ENCODE measurements at places on chromosomes 13 and 19. TPM values are rescaled to one million over a fixed set of nuclear protein-coding genes. Genes with fewer than 3 reads are reported as not detected.
A peak's percentile ranks its signal among the peaks of the same experiment; 100 is the strongest.

GRCh38 chr13:51806566-51806965, 2.6 kb upstream of the DHRS12 start:
- DNase-seq: no peak

- DNase-seq: no peak
Measured at GRCh38 chr13:113122550-113123225, at the start of gene F10. TSS of gene F10 (plus strand) at chr13:113122799. CDS start at chr13:113122856, 57 bp downstream.

GRCh38 chr19:49973987-49974386, 13.0 kb upstream of the SIGLEC11 start:
- DNase-seq: no peak

- DNase-seq: no peak
Measured at GRCh38 chr19:44571830-44572580, 41.4 kb upstream of the IGSF23 start.

The SLC27A5 gene
- total RNA-seq: 12.6 TPM

- no peak for DNase-seq
Measured at GRCh38 chr19:18507021-18507726, 14.7 kb downstream of the ELL start.

- DNase-seq: peak; percentile 40
Measured at GRCh38 chr13:111204438-111205177, 89.5 kb downstream of the ARHGEF7 start.

The ATP12A gene
- 0.45 TPM for total RNA-seq

The AP1M1 gene
- total RNA-seq: 60.7 TPM

- no peak for DNase-seq
Measured at GRCh38 chr13:97332742-97333141, 101.2 kb upstream of the RAP2A start.

- peak; percentile 93 for DNase-seq
Measured at GRCh38 chr19:14505488-14506239, 9.7 kb upstream of the GIPC1 start.

The KLF1 gene
- total RNA-seq: not detected

- DNase-seq: peak; percentile 50
Measured at GRCh38 chr19:50705422-50706019, 14.1 kb downstream of the SHANK1 start.

DNA sequence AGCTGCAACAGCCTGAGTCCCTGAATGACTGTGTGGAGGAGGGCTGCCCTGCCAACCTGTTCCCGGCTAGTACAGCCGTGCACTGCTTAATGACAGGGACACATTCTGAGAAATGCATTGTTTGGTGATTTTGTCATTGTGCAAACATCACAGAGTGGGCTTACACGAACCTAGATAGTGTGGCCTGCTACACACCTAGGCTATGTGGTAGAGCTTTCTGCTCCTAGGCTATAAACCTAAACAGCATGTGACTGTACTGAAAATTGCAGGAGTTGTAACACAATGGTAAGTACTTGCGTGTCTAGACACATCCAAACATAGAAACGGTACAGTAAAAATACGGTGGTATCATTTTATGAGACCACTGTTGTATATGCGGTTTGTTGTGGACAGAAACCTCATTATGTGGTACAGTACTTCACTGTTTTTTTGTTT, 35.0 kb downstream of the VASP start:
- DNase-seq: peak; percentile 94

- no peak for DNase-seq
Measured at GRCh38 chr19:16822648-16823047, 6.5 kb upstream of the SIN3B start.

The DCT gene
- total RNA-seq: not detected

The SGCG gene
- total RNA-seq: not detected

DNA sequence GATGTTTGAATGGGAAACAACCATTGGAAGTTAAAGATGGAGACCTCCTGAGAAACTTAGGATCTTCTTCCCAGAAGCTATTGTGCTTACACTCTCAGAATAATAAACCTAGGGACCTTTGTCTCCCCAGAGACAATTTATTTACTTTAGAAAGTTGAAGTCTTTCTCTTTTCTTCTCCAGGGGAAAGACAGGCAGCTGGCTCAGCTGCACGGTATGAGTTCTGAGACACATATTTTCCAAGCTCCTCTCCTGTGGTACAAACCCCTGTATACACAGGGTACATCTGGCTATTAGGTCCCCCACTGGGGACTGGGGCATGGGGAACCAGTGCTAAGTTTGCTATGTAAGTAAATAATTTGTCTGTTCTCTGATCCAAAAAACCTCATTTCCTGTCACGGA, 67.5 kb upstream of the POSTN start:
- no peak for DNase-seq

DNA sequence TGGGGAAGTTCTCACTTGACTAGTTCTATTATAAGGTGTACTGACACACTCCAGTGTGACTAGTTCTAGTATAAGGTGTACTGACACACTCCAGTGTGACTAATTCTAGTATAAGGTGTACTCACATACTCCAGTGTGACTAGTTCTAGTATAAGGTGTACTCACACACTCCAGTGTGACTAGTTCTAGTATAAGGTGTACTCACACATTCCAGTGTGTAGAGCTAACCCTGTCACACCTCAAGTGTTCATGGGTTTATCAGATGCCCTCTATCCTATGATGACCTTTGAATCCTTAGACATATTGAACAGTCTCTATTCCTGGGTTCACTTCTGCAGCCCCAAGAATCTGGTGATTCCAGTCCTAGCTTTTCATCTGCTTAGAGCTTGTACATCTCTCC, 54.6 kb upstream of the MYO16 start:
- no peak for DNase-seq

The TPRX2 gene
- total RNA-seq: not detected

- no peak for DNase-seq
Measured at GRCh38 chr13:106061781-106062180, 473.7 kb downstream of the EFNB2 start.

The ZNF534 gene
- total RNA-seq: not detected

The KLK10 gene
- 74.0 TPM for total RNA-seq

- DNase-seq: no peak
Measured at GRCh38 chr19:3265432-3265831, 41.0 kb downstream of the CELF5 start.

GRCh38 chr13:43835701-43836100, 43.8 kb downstream of the CCDC122 start:
- DNase-seq: peak; percentile 36

- DNase-seq: peak; percentile 73
Measured at GRCh38 chr13:101640788-101641400, 188.4 kb downstream of the ITGBL1 start.

DNA sequence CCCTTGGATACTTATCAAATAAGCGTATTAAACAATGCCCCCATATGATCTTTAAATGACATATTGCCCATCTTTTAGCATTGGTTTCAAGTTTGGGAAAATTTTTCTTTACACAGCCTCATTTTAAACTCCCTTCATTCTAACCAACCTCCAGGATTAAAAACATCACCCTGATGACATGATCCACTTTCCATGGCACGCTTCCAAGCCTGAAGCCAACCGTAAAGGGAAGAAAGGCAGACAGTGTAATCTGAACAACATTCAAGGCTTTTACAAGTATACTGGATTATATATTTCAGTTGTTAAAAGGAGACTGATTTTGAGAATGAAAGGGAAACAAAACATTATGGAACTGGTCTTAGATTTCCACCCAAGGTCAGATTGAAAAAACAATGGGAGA, 1721.9 kb downstream of the OLFM4 start:
- DNase-seq: no peak

The CDK8 gene
- total RNA-seq: 22.0 TPM

GRCh38 chr13:104571161-104571892, 1505.1 kb upstream of the SLC10A2 start:
- peak; percentile 90 for DNase-seq

GRCh38 chr13:22320991-22321390, 650.1 kb downstream of the FGF9 start:
- DNase-seq: no peak

The ENOX1 gene
- 0.86 TPM for total RNA-seq

The NAPSA gene
- 0.75 TPM for total RNA-seq

Measured in mammary epithelial cell (primary cell).